ENCODE measurements at places on chromosomes 16 and 17. TPM values are rescaled to one million over a fixed set of nuclear protein-coding genes. Genes with fewer than 3 reads are reported as not detected.

NTN1 gene
- 99.9 TPM for total RNA-seq

CNGB1 gene
- total RNA-seq = not detected

ABCA6 gene
- total RNA-seq = 30.6 TPM

SOX9 gene
- 12.4 TPM for total RNA-seq

GRCh38 chr17:34645594-34645993 is 66.2 kb downstream of the TMEM132E start:
- DNase-seq = no peak

GRCh38 chr17:9818760-9819159 is 3.1 kb downstream of the GSG1L2 start:
- no peak for DNase-seq

- DNase-seq = no peak
Measured at GRCh38 chr16:72291121-72291520, 119.2 kb upstream of the PMFBP1 start.

DNA sequence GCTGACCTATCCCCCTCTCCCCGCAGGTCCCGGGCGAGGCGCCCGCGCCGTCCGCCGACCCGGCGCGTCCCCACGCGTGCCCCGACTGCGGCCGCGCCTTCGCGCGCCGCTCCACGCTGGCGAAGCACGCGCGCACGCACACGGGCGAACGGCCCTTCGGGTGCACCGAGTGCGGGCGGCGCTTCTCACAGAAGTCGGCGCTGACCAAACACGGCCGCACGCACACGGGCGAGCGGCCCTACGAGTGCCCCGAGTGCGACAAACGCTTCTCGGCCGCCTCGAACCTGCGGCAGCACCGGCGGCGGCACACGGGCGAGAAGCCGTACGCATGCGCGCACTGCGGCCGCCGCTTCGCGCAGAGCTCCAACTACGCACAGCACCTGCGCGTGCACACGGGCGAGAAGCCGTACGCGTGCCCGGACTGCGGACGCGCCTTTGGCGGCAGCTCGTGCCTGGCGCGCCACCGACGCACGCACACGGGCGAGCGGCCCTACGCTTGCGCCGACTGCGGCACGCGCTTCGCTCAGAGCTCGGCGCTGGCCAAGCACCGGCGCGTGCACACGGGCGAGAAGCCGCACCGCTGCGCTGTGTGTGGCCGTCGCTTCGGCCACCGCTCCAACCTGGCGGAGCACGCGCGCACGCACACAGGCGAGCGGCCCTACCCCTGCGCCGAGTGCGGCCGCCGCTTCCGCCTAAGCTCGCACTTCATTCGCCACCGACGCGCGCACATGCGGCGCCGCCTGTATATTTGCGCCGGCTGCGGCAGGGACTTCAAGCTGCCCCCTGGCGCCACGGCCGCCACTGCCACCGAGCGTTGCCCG is 10.3 kb downstream of the ZNF771 start:
- DNase-seq = peak; percentile 90

GRCh38 chr17:50049636-50050035 is 6.3 kb upstream of the ITGA3 start:
- DNase-seq = no peak

GRCh38 chr16:86494565-86495356 is 15.6 kb upstream of the FOXF1 start:
- no peak for DNase-seq

GRCh38 chr16:10688291-10688690 is 6.4 kb downstream of the TEKT5 start:
- DNase-seq = no peak

DNA sequence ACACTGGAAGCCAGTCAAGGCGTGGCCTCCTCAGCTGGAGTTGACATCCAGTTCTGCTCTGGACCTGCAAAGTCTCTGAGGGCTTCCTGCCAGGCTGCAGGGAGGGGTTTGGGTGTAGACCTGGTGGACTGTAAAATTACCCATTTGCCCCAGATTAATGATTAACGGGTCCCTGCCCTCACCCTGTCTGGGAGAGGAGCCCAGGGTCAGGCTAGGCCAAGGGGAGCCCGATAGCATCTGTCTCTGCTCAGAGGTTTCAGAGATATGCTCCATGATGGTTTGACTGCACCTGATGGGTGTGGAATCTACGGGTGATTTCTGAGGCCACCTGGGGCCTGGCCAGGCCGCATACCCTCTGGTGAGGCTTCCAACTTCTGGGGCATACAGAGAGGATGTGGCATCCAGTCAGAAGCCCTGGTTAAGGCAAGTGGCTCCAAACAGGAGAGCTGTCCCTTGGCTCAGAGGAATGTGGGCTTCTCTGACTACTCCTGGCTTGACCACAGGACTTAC is 11.2 kb downstream of the PPY start:
- DNase-seq = no peak

DNA sequence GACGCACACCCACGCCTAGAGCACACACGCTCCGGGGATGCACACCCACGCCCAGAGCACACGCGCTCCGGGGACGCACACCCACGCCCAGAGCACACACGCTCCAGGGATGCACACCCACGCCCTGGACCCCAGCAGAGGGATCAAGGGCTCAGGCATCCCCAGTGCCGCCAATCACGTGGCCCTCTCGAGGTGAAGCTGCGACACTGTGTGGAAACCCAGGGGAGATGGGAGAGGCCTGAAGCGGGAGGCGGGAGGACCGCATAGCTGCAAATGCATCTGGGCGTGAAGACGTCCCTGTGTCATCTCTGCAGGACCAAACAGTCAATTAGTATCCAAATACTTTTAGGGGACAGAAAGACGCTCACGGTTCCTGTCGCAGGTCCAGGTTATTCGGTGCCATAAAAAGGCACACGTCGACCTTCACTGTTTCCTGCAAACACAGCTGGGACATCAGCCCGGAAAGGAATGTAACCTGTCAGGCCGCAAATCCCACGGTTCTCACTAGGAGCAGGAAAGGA is 56.4 kb downstream of the TBC1D16 start:
- no peak for DNase-seq

DNA sequence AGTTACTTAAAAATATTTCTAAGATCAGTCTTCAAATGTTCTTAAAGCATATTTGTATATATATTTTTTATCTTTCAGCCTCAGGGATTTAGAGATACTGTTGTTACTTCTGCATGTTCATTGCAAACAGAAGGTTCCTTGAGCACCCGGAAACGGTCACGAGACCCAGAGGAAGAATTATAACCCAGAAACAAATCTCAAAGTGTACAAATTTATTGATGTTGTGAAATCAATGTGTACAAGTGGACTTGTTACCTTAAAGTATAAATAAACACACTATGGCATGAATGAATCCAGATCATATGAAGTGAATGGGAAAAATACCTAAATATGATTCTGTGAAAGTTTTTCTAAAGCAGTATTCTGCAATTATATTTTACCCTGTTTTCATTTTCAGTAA is 21.6 kb upstream of the PPM1E start:
- DNase-seq = no peak
